Hepatic stellate cell (primary cell): ENCODE measurements at places on chromosomes 3 and 15.

DNA sequence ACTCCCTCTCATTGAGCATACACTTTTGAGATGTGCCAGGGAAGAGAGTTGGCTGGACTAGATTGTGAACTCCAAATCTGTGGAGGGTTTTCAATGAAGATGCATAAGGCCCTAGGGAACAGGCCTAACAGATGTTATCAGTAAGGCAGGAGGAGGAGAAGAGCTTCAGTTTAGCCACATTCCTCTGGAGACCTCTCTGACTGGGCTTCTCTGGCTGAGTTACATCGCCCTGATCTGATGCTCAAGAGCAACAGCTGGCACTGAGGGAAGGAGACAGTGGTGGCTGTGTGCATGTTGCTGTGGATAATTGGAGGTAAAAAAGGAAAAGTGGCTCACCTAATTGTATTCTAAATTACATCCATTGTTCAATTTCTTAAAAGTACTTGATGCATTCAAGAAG lies 206.4 kb upstream of the CFAP20DC start:
- no peak for DNase-seq

DNA sequence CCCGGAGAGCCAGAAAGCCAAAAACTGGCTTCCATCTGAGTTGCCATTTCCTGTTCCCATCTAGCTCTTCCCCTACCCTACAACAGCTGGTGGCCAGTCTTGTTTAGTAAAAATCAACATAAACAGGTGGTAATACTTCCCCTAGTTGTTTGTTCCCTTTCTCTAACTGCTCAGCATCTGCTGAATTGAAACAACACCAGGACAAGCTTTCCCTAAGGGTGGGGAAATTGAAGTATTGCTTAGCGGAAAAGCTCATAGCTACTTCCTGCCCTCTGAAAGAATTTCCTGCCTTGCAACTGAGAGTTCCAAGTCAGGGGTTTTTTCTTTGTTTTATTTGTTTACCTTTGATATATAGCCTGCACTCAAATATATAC lies 66.8 kb downstream of the HMG20A start:
- no peak for DNase-seq

DNA sequence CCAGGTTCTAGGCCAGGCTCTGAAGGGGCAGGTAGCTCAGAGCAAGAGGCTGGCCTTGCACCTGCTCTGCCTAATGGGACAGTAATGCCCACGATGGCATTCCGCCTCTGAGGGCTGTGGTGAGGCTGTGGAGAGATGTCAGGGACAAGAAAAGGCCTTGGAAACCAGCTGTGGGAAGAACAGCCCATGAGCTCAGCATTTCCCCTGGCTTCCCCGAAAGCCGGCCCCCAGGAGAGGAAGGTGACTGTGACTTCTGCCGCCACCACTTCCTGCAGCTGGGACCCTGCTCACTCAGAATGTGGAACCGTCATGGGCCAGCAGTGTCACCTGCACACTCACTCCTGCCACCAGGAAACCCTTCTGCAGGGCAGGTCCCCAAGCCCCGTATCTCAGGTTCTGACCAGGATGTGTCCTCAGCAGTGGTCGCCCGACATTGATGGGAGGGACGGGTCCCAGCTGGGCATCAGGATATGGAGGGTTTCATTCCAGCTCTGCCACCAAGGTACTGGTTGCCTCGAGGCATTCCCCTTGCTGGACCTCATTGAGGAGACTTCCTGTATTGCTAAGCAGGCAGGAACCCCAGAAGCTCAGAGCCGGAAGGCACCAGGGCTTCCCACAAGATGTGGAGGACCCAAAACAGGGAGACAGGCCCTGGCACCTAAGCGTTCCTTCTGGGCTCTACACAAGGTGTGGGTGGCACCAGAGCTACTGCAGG lies 30.7 kb downstream of the SEMA7A start:
- DNase-seq: no peak

- DNase-seq: no peak
Measured at GRCh38 chr3:89358281-89358680, 250.9 kb downstream of the EPHA3 start.

GRCh38 chr3:31253782-31254181 lies 278.9 kb upstream of the STT3B start:
- no peak for DNase-seq

DNA sequence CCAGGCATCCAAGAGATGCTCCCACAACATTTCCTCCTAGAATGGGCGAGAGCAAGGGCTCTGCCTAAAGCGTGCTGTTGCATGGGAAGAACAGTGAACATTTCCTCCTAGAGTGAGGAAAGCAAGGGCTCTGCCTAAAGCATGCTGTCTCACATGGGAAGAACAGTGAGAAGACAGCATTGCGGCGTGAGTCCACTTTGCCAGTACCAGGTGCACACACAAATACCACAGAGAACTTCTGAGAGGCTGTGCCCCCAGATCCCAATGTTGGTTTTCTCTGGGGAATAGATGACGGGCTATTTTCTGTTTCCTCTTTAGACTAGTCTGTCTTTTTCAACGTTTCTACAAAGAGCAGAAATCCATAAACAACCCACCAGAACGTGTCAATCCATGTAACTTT lies 142.9 kb downstream of the LRRK1 start:
- no peak for DNase-seq
